ENCODE measurements at places on chromosomes 12 and 14.
A peak's percentile ranks its signal among the peaks of the same experiment; 100 is the strongest.

- peak; percentile 86 for DNase-seq
These were observed 204.3 kb downstream of the AEBP2 start for GRCh38 chr12:19643635-19644034.

- peak; percentile 87 for DNase-seq
These were observed at the start of gene SLC2A3 for GRCh38 chr12:7935590-7936581. SLC2A3 (minus strand) TSS chr12:7936187; CDS start chr12:7936034, 153 bp downstream.

- DNase-seq: no peak
These were observed 154.4 kb downstream of the FUT8 start for GRCh38 chr14:65566820-65567522.

- DNase-seq: no peak
These were observed 39.8 kb downstream of the NOPCHAP1 start for GRCh38 chr12:105025890-105026289.

DNA sequence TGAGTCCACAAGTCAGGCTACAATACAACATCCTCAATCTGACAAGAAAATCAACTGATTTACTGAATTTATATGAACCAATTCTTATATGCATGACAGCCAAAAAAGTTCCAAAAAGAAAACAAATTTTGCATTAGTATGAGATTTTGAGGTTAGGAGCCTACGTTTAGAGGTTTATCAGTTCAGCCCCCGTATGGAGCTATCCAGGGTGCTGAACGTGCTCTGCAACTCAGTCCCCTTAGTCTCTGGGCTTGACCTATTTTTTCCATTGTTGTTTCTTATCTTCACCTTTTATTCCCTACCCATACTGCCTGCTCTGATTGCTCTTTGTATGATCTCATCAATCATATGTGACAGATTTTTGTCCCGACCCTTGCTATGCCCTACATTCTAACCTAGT, 693.0 kb downstream of the NRXN3 start:
- DNase-seq: peak; percentile 67

DNA sequence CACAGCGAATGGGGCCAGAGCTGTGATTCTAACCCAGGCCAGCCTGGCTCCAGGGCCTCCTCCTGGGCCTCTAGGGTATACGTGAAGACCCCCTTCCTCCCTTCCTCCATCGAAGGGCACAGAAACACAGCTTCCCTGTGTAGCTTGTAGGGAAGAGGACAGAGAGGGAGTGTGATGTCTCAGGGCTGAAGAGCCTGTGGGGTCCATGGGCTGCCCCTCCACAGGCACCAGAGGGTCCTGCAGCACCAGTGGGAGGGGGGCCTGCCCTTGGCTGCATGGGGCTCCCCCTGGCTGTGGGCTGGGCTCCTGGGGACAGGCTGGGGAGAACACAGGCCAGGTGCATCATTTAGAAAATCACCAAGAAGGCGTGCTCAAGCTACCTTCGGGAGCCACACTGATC, 178.5 kb downstream of the CALM1 start:
- DNase-seq: no peak

- DNase-seq: no peak
These were observed 117.8 kb downstream of the PHLDA1 start for GRCh38 chr12:75913502-75914351.

GRCh38 chr14:99497894-99498293, 16.7 kb downstream of the CCNK start:
- no peak for DNase-seq

GRCh38 chr12:107169200-107169599, 75.9 kb upstream of the CRY1 start:
- no peak for DNase-seq

DNA sequence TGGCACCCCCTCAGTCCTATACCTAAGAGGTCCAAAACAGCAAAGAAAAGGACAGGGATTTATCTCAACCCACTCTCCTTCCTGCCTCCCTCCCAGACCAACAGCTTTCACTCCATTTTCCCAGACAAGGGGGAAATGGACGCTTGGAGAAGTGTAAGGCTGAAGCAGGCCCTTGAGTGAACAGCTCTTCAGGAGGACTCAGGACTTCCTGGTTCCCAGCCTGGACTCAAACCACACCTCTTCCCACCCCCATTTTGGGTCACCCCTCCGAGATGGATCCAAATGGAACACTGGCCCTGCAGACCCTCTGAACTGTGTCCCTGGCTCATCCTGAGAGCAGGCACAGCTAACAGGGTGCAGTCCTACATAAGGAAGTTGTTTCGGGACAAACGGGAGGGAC, 2.7 kb downstream of the KMT2D start:
- peak; percentile 30 for DNase-seq

- DNase-seq: no peak
These were observed 59.7 kb downstream of the PRIMA1 start for GRCh38 chr14:93728651-93729016.

DNA sequence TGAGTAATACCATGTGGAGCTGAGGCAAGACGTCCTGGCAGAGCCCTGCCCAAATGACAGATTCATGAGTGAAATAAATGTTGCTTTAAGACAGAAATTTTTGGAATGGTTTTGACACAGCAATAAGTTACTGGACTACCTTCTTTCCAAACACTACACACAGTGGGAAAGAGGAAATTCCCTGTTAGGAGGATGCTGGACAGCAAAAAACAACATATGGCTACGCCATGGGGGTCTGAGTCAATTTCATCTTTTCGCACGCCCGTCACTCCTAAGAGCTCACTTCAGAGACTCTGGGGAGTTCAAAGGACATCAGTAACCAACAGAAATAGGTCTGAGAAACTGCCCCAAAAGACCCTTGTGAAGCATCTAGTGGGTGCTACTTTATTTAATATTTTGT, 55.4 kb downstream of the TMEM132C start:
- DNase-seq: no peak

- no peak for DNase-seq
These were observed 412.6 kb downstream of the APAF1 start for GRCh38 chr12:99057670-99058069.

DNA sequence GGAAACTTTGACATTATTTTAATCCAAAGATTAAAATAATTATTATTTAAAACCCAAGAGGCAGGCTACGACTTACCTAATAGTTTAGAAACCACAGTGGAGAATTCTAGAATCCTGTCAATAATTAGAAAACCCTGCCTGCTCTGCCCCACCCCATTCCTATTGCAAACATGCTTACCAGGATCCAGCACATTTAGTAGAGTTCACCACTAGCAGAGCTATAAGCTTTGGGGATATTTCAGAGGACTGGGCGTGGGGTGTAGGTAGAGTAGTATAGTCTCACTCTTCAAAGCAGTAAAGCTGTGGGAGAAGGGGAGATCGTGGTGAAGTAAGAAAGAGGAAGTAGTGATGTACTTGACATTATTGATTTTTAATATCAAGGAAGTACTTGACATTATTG, 100.3 kb downstream of the FIGNL2 start:
- no peak for DNase-seq

DNA sequence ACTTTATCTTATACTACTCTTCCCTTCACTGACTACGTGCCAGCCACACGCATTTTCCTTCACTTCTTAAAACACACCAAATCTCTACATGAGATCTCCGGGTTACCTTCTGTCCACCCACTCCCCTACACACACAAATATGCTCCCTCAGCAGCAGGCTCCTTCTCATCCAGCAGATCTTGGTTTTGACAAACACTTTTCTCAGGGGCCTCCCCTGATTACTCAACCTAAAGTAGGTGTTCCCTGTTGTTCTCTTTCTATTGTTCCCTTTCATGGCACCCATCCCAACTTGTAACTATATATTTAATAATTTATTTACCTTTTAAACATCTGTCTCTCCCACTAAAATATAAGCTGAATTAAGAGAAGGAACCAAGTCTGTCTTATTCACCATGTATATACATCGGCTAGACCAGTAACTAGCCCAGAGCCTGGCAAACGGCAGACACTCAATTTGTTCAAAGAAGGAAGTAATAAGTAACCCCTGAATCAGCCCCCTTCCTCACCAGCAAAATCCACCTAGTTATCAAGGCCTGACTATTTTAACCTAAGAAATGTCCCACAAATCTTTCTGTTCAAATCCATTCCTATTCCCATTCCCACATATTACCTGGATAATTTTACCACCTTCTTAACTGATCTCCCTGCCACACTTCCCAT, 2.7 kb downstream of the C2CD5 start:
- no peak for DNase-seq

GRCh38 chr12:52285172-52285745, 6.1 kb downstream of the KRT81 start:
- DNase-seq: no peak

GRCh38 chr12:103672401-103673119, 85.5 kb downstream of the STAB2 start:
- no peak for DNase-seq

DNA sequence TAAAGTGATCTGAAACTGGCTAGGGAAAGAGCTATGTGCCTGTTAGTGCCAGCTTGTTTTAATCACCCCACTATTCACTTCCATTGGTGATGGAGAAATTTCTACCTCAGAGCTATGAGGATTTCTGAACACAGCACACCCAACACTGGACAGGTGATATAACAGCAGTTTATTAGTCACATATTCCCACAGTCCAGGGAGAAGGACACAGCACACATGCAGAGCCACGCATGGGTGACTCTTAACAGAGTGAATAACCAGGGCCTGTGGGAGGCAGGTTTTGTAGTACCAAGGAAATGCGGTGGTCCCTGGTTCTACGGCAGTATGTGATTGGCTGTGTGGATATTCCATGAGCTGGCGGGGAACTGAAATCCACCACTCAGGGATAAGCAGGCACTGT, 455.1 kb downstream of the BTG1 start:
- DNase-seq: no peak

DNA sequence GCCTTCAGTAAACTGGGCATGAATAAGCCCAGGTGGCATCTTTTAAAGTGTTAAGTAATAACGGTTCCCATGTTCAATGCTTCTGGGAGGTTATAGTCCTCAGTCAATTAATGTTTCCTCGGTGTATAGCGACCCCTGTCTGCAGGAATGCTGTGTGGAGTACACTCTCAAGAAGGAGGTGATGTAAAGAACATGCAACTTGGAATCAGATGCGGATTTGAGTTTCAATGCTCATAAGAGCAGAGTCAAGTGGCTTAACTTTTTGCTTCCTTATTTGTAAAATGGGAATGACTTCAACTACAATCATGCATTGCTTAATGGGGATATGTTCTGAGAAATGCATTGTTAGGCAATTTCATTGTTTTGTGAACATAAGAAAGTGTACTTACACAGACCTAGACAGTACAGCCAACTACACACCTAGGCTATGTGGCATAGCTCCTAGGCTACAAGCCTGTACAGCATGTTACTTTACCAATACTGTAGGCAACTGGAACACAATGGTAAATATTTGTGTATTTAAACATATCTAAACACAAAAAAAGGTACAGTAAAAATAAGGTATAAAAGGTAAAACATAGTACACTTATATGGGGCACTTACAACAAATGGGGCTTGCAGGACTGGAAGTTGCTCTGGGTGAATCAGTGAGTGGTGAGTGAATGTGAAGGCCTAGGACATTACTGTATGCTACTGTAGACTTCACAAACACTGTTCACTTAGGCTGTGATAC, 6.7 kb upstream of the MRPS35 start:
- DNase-seq: peak; percentile 90

DNA sequence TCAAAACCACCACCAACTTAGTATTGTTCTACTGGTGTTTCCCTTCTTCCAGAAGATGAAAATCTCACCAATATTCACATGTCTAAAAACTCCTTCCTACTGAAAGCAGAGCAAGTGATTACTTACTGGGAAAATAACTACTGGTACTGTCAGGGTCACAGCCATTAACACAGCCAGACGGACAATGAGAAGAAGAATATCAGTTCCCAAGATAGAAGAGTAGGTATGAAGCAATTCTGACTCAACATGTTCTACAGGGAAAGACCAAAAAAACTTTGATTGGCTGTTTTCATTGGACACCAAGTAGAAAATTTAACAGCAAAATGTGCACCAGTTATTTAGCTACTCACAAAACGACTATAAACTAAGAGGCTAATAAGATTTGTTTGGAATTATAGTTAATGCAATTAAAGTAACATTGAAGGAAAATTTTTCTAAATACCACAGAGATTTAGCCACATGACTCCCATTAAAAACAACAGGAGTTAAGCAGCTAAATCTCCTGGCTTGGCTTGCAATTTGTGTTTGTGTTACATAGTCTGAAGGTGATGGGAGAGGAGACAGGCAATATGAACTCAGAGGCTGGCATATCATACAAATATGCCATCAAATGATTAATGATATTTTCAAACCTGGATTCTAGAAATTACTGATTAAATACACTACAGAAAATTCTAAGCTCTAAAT, 9.5 kb downstream of the SLC38A2 start:
- DNase-seq: peak; percentile 18

- no peak for DNase-seq
These were observed 14.7 kb downstream of the TPCN1 start for GRCh38 chr12:113235976-113236375.

DNA sequence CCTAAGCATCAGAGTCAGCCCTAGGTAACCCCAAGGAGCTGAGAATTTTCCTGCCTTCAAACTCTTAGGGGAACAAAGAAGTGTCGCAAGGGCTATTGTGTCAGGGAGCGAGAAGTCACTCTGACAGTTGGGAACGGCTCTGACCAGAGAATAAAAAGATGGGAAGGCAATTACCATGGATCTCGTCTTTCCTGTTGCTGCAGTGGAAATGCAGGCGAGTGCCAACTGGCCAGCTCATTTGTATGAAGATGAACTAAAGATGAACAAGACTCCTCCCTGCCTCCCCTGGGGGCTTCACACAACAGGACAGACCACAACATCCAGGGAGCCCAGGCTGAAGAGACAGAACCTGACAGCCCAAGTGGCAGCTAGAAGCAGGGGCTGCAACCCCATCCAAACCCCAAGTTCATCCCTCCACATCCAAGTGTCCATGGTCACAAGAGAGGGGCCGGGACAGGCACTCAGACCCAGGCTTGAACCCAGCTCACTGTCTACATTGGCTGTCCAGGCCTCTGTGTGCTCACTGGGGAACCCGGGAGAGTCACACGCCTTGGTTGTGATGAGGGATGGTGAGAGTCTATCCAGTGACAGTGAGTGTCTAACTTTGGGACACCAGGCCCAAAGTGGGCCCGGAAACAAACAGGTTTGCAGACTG, 322.4 kb downstream of the BCL11B start:
- no peak for DNase-seq

DNA sequence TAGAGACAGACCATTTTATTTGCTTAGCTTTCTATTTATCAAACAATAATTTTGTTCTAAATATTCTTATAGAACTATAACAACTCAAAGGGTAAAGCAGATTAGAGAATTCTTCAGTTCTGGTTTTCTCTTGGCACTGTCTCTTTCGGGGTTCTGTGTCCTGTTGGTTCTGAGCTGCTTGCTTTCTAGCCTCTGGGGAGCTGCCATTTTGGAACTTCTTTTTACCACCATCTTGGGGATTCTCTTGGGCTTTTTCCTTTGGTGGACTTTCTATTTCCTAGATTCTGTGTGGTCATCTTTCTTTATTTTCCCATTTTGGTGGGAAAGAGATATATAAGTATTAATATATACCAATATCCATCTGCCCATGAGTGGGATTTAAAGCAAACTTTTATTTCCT, 467.7 kb downstream of the PCNX1 start:
- DNase-seq: no peak

DNA sequence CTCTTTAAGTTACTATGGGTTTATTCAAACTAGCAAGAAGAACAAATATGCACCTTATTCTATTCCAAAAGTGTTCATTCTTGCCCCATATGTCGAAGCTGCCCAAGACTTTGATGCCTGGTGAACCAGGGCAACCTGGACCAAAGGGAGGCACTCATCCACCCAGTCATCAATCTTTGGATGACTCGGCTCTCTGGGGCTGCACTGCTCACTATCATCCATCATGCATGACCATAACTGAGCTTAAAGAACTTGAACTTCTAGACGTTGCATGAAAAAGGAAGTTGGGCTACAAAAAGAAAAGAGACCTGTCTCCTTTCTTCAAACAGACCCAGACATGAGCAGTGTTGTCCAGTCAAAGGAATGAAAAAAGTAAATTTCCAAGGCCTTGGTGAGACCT, 1.2 kb downstream of the KRT4 start:
- DNase-seq: no peak

GRCh38 chr12:10285919-10286318, 21.8 kb upstream of the KLRD1 start:
- DNase-seq: no peak
